ENCODE measurements at places on chromosomes 6 and 20.

DNA sequence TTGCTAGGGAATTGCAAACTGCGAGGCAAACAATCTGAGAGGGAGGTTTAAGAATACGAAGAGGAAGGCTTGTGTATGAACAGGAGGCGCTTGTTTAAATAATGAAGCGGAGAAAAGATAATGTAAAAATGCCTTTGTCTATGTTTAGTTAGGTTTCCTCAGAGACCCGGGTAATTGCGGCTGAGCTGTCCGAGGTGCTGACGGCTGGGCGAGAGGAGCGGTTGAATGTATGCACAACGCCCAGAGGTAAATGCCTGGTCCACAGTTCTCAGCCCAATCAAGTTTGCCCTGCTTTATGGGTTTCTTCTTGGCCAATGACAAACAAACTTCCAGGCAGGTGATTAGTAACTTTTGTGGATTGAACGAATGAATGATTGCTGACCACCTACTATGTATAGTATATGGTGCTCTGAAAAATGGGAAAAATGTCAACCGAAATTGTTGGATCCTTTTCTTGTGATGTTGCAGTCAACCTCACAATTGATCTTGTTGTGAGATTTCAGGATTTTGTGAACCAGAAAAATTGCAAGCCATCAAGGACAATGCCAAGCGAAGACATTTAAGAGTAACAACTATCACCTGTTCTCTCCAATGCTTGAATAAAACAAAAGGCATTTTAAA lies 38.3 kb upstream of the SLC32A1 start:
- no peak for DNase-seq

DNA sequence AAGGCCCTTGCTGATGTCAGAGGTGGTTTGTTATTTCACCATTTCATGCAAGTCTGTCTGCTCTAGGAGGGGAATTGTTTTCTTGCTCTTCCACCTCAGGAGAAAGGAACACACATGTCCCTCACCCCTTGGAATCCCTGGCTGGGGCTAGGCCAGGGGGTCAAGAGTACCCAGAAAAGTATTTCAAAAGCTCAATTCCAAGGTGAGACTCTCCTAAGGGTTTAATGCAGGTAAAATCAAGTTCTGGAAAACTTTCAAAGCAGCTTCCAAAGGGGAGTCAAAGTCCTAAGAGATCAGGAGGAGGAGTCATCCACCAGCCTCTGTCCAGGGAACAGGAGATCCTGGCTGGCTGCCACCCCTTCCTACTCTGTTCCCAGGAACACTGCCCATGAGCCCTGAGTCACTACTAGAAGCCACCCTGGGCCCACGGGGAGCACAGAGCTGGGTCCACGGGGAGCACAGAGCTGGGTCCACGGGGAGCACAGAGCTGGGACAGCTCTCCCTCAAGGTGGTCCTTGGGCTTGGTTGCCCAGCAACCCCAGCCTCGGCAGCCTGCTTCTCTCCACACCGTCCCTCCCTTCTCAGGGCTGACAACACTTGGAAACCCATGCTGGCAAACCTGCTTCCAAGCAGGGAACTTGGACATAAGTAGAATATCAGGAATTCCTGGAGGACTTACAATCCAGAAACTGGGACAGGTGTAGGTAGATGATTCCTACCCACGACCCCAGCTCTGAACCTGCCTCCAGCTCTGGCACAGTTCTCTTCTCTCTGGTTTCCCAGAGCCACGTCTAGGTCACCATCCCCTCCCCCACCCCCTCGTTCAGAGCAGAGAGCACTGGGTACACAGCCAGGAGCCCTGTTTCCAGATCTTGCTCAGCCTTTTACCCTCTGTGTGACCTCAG lies 35.3 kb upstream of the CDKN1A start:
- DNase-seq = no peak

GRCh38 chr6:170199716-170200115 lies 91.2 kb downstream of the DLL1 start:
- DNase-seq = no peak

DNA sequence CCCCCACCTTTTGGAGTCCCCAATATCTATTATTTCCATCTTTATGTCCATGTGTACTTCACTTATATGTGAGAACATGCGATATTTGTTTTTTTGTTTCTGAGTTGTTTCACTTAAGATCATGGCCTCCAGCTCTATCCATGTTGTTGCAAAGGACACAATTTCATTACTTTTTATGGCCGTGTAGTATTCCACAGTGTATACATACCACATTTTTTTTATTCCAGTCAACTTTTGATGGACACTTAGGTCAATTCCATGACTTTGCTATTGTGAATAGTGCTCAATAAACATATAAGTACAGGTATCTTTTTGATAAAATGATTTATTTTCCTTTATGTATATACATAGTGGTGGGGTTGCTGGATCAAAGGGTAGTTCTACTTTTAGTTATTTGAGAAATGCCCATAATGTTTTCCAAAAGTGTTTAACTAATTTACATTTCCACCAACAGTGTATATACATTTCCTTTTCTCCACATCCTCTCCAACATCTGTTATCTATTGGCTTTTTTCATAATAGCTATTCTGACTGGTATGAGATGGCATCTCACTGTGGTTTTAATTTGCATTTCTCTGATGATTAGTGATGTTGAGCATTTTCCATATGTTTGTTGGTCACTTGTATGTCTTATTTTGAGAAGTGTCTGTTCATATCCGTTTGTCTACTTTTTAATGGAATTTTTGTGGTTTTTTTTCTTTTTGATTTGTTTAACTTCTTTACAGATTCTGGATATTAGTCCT lies 34.0 kb upstream of the COL10A1 start:
- no peak for DNase-seq

DNA sequence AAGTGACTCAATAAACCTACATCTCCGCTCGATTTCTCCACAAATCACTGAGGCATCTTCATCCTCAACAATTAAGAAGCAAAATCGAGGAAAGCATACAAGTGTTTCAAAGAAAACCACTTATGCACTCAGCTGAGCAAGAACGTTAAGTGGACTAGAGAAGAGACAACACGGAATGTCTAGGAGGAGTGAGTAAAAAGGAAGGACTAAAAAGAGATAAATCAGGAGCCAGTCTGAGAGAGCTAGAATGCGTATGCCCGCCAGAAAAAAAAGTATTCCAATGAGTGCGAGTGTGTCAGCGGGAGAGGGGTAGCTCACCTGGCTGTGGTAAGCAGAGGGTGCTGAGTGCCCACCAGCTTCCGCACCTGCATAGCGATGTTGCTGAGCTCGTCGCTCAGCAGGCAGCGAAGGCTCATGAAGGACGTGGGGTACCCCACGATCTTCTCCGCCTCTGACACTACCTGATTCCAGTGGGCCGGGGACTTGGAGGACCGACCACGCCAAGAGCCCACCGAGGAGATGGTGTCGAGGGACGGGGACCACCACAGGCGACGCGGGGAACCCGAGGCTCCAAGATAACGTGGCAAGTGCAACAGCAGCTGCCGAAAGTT lies 587 bp downstream of the PDSS2 start:
- DNase-seq = peak; percentile 13

DNA sequence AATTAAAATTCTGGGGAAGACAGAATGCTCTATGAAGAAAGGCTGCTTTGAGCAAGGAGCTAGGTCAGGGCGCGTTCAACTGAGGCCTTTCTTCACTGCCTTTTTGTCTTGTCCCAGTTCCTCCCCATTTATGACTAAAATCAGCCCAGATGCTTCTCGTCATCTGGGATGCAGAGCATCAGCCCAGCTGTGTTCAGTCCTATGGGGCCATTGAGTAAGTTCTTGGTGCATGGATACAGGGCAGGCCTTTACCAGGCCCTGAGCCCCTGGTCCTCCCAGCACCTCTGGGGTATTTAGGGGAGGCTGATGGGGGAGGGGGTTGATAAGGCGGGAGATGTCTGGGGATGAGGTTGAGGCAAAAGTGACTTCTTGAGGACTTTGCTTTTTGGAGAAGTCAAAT lies 55.7 kb downstream of the PTPN1 start:
- DNase-seq = no peak

- DNase-seq = no peak
These were observed 3.5 kb upstream of the DSTN start for GRCh38 chr20:17566345-17566744.

DNA sequence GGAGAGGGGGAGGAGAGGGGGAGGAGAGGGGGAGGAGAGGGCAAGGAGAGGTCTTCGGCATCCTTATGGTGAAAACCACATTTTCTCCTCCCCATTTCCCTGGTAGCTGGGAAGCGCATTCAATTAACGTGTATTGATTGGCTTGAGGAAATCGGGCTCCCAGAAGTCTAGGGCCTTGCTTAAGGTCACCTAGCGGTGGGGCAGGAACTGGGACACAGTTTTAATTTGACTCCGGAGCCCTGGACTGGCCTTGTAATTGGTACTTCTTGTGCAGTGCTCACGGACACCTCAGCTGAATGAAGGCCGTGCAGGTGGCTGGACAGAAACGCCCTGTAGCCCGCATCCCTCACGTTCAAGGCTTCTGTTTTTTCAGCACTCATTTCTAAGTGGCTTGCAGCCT lies 42.8 kb downstream of the CTCFL start:
- DNase-seq = no peak

- DNase-seq = no peak
These were observed 53.4 kb upstream of the TBXT start for GRCh38 chr6:166221040-166221439.

DNA sequence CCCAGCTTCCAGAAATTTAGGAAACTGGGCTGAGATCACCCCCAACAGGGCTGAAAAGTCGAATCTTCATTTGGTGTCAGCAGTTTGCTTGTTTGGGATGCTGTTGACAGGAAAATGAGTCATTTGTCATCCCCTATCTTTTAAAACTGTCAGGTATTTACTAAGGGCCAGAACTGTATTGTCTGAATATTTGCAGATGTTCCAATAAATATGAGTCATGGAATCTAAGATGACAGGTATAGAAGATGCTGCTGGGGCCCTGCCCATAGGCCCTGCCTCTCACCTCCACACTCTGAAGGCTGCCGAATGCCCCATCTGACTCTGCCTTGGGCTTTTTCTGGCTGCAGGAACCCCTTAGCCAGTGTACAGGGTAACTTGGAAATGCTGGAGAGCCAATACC lies 3.9 kb downstream of the ETV7 start:
- no peak for DNase-seq

- DNase-seq = no peak
These were observed 4.1 kb upstream of the TAF4 start for GRCh38 chr20:62069741-62070216.

- peak; percentile 62 for DNase-seq
These were observed 3.5 kb upstream of the SNAI1 start for GRCh38 chr20:49979030-49979832.

- no peak for DNase-seq
These were observed 51.9 kb downstream of the ILRUN start for GRCh38 chr6:34644716-34645115.

GRCh38 chr20:19528286-19529030 lies 229.6 kb upstream of the RIN2 start:
- no peak for DNase-seq

DNA sequence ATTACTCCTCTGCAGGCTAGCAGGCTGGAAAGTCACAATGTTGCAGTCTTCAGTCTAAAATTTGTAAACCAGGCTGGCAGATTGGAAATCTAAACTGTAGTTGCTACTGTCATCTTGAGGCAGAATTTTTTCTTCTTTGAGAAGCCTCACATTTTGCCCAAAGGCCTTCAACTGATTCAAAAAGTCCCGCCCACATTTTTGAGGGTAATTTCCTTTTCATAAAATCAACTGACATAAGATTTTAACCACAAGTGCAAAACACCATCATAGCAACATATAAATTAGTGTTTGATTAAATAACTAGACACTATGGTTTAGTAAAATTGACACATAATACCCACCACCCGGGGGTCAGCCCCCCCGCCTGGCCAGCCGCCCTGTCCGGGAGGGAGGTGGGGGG lies 28.4 kb downstream of the HLA-C start:
- DNase-seq = no peak
